ENCODE measurements at places on chromosomes 1 and 21. TPM values are rescaled to one million over a fixed set of nuclear protein-coding genes. Genes with fewer than 3 reads are reported as not detected.

DNA sequence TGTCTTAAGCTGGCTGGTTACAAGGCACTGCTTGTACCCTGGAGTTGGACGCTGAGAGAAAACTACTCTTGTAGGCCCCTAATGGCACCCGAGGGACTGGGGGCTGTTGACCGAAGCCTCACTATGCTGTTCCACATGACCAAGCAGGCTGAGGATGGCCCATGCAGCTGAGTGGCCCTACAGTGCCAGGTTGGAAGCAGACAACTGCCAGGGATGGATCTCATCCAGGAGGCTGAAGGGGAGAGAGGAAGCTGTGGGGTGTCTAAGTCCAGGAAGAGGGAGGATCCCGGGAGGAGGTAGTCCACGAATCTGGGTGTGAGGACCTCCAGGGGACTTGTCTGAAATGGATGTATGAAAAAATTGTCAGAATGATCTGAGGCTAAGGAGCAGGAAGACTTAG, 45.8 kb downstream of the FOXD2 start:
- no peaks in the 10 kb centered on the region for H3K36me3 ChIP-seq
- no peak overlapping the region for H3K4me3 ChIP-seq
- DNase-seq, result no peak
- H3K27ac ChIP-seq, result no peak overlapping the region
- H3K4me1 ChIP-seq, result no peaks in the 10 kb centered on the region

DNA sequence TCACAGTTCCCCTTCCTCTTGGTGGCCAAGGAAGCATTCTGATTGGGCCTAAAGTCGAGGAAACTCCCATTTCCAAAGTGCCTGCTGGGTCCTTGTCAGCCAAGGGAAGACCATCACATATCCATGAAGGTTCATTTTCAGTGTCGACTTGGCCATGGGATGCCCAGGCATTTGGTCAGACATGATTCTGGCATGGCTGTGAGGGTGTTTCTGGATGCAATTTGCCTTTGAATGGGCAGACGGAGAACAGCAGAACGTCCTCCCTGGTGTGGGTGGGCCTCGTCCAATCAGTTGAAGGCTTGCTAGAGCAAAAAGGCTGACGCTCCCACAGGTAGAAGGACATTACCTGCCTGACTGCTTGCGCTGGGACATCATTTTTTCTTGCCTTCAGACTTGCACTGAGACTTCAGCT, 48.3 kb upstream of the LBR start:
- H3K27me3 ChIP-seq, result no peaks in the 10 kb centered on the region
- H3K4me1 ChIP-seq, result peaks cover 3% of the 10 kb centered on the region
- H3K4me3 ChIP-seq, result no peak overlapping the region
- H3K27ac ChIP-seq, result no peak overlapping the region
- DNase-seq, result peak; percentile 54

- H3K4me1 ChIP-seq, result no peaks in the 10 kb centered on the region
- no peak for DNase-seq
- H3K36me3 ChIP-seq, result no peaks in the 10 kb centered on the region
- H3K27me3 ChIP-seq, result no peaks in the 10 kb centered on the region
- H3K27ac ChIP-seq, result no peak overlapping the region
Observed at GRCh38 chr1:233654658-233655280, 40.9 kb downstream of the KCNK1 start.

DNA sequence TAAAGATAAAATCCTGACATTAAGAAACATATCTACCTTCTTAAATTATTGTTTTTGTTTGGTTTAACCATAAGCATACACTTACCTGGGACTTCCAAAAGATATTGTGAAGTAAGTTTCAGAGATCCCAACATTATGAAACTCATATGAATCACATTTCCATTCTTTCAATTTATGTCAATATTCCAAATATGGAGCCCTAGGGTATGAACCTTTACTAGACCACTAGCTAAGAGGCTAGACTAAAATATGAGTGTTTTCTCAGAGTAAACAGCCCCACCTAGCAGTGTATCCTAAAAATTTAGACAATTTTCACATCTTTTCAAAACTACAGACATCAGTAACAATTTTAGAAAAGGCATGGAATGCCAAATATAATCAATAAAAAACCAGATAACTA, 24.4 kb downstream of the SCAF4 start:
- peaks cover 20% of the 10 kb centered on the region for H3K4me1 ChIP-seq
- no peak overlapping the region for H3K27ac ChIP-seq
- H3K4me3 ChIP-seq, result no peak overlapping the region
- H3K27me3 ChIP-seq, result no peaks in the 10 kb centered on the region

DNA sequence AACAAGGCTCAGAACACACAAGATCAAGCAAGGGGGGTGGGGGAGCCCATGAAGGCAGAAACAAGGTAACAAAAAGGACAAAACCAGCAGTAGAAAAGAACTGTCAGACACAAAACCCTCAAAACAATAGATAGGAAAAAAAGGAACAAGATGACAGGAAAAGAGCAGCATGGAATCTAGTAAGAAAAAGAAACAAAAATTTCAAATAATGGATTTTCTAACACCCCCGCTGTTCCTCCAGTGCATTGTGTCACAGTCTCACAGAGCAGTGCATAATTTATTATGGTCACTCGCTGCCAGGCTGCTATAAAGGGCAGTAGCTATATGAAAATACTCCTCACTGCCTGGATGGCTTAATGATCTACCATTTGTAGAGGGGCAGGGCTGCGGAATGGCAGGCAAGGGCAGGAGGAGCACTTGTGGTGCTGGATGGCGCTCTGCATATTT, 567.9 kb downstream of the DPYD start:
- no peaks in the 10 kb centered on the region for H3K27me3 ChIP-seq
- no peak overlapping the region for H3K4me3 ChIP-seq
- H3K36me3 ChIP-seq, result no peaks in the 10 kb centered on the region
- H3K4me1 ChIP-seq, result peaks cover 22% of the 10 kb centered on the region

- H3K27me3 ChIP-seq, result no peaks in the 10 kb centered on the region
- H3K36me3 ChIP-seq, result peaks cover 4% of the 10 kb centered on the region
- peaks cover 4% of the 10 kb centered on the region for H3K4me1 ChIP-seq
Observed at GRCh38 chr1:32321712-32322291, 14.2 kb downstream of the MARCKSL1 start.

GRCh38 chr1:18077657-18078215, 29.9 kb upstream of the IGSF21 start:
- no peak overlapping the region for H3K4me3 ChIP-seq
- no peaks in the 10 kb centered on the region for H3K4me1 ChIP-seq
- no peak for DNase-seq
- no peak overlapping the region for H3K27ac ChIP-seq

DNA sequence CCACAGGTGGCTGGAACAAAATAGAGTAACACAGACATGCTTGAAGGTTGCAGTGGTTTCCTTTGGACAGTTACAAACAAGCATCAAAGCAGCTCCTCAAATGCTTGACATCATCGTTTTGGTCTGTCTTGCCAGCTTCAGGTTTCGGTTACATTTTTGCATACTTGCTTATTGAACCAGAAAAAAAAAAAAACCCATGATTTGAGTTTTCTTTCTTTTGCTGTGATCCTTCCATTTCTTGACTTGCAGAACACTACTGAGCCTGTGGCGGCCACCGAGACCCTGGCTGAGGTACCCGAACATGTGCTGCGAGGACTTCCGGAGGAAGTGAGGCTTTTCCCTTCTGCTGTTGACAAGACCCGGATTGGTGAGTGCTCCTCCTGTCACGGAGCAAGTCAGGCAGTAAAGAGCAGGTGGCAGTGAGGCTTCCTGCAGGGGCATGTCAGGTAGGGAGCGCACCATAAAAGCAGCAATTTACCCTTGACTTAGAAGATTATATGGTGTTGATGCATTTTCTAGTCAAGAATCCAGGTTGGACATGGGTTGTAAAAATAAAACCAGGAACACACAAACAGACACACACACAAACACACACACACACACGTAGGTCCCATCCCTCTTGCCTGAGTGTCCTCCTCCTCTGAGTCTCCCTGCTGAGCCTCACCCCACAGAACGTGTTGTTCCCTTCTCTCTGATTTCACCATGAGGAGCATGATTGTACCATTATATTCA, 30.9 kb downstream of the PRDM2 start:
- H3K27ac ChIP-seq, result no peak overlapping the region
- no peaks in the 10 kb centered on the region for H3K27me3 ChIP-seq
- peaks cover 13% of the 10 kb centered on the region for H3K4me1 ChIP-seq

The CELA3B gene
- not detected for total RNA-seq

The LYPD8 gene
- total RNA-seq, result not detected

Data from osteoblast (primary cell).